ENCODE measurements at places on chromosomes 12 and 14.

- no peak for DNase-seq
Measured at GRCh38 chr12:128801879-128802391, 21.8 kb downstream of the SLC15A4 start.

GRCh38 chr12:121036810-121037326 is 2.2 kb downstream of the OASL start:
- DNase-seq = no peak

GRCh38 chr12:49552899-49553298 is 14.1 kb downstream of the KCNH3 start:
- DNase-seq = no peak

DNA sequence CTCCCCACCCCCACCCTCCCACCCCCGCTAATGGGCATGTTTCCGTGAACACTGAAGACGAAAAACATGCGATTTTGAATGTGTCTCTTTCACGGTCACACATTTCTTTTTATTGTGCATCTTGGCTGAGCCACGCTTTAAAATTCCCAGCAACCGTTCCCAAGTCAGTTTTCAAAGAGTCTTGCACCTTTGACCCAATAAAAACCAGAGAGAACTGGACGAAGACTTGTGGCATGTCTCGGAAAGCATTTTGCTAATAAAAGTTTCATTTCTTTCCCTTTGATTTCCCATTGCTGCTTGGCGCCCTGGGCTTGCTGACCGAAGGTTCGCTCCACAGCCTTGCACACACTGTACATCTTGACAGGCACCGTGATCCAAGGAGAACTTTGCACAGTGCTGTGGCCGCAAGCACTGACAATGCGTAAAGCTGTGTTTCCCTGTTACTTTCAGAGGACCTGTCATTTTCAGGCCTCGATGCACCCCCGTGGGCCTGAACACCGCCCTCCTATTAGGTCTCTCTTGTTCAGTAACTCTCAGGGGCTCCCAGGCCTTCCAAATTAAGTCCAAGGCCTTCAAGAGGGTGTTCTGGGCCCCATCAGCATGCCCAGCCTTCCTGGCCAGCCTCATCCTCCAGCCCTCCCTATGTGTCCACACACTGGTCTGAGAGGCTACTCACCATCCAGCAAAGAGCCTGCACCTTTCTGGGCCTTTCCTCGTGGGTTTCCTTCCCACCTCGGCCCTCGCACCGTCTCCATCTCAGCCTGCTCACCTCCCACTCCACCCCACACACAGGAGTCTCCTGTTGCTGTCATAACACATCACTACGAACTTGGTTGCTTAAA is 63.4 kb upstream of the DIO3 start:
- no peak for DNase-seq

DNA sequence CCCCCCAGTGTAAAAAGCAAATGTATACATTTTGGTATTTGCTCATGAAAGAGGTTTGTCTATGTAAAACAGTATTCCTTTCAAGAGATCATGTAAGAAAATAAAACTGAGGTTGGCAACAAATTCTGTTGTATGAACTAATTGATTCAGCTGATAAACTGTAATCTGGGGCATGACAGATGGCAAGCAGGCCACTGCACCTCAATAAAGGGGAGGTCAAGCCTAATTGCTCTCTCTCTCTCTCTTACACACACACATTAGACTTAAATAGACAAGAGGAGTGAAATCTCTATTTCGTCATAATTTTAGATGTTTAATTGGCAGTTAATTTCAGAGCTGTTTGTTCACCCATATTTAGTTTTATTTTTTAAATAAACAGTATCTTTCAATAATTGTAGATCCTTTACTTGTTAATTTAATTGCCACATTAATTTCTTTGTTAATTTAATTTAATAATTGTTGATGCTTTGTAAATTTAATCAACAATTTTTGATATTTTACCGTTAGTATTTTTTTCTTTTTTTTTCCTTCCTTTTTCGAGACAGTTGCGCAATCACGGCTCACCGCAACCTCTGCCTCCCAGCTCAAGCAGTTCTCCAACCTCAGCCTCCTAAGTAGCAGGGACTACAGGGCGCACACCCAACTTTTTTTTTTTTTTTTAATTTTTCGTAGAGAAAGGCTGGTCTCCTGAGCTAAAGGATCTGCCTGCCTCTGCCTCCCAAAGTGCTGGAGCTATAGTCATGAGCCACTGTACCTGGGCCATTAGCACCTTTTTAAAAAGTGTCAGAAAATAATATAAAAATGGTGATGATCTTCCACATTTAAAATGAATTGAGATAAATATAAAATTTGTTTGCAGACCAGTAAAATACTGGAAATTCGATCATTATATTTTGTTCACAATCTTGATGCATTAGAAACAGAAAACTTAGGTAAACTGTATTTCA is 577.7 kb downstream of the SLC16A7 start:
- DNase-seq = no peak

DNA sequence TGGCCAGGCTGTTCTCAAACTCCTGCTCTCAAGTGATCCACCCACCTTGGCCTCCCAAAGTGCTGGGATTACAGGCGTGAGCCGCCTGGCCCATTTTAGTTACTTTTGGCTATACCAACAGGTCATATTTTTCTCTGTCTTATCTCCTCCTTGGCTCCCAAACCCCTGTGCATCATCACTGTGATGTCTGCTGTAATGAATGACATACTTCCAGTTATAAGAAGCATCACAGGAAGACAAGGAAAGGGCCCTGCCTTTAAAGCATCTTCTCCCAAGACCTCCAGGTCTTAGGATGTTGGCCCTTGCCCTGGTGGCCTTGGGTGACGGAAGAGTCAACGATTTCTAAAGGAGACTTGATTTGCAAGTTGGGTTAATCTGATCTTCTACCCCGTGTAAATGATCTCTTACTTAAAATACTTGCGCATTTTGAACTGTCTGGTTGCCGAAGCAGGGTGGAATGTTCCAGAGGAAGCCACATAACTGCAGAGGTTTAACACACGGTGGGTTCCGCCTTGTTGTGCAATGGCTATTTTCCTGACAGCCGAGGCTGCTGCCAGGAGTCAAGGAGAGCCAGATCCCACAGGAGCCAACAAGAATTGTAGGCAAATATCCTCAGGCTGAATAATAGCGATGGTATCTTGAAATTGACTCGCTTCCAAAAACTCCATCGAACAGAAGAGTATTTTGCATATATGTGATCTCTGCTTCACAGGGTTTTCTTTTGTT is 55.7 kb upstream of the PLXNC1 start:
- DNase-seq = no peak

- no peak for DNase-seq
Measured at GRCh38 chr14:31219169-31219568, 11.6 kb upstream of the HECTD1 start.

DNA sequence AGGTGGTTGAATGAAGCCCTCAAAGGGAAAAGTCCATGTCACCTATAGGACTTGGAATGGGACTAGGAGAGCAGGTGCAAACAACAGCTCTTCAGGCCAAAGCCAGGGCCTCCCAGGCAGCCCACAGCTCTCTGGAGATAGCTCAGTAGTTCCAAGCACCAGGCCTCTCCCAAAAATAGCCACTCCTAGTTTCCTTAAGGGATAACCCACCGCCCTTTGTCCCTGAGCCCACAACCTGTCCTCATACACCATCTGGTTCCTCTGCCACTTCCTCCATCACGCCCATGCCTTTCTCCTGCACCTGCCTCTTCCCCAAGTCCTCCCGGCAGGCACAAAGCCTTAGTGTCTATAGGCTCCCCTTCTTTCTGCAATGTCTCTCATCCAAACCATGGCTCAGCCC is 2.1 kb downstream of the RAB15 start:
- no peak for DNase-seq

- DNase-seq = no peak
Measured at GRCh38 chr14:27739657-27740156, 1026.9 kb upstream of the FOXG1 start.

- no peak for DNase-seq
Measured at GRCh38 chr14:102097441-102098135, 10.7 kb upstream of the HSP90AA1 start.

DNA sequence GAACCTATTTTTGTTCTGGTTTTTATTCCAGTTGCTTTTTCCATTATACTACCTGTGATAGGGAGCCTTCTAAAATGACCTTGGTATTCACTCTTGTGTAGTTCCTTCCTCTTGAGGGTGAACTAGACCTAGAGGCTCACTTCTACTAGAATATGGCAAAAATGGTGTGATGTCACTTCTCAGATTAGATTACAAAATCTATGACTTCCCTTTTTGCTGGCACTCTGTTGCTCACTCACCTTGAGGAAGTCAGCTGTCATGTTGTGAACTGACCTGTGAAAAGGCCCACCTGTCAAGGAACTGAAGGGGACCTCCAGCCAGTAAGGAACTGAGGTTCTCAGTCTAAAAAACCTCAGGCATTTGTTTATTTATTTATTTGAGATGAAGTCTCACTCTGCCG is 5.7 kb downstream of the MIPOL1 start:
- DNase-seq = no peak

DNA sequence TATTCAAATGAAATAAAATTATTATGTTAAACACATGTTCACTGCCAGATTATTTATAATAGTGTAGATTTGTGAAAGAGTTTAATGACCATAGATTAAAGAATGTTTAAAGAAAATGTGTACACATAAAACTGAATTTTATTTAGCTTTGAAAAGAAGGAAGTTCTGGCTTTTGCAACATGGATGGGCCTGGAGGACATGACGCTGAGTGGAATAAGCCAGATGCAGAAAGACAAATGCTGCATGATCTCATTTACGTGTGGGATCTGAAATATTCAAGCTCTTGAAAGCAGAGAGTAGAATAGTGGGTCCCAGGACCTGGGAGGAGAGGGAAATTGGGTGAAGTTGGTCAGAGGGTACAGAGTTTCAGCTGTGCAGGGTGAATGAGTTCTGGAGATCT is 1261.2 kb downstream of the TMEM121 start:
- no peak for DNase-seq

GRCh38 chr12:68203460-68203875 is 22.1 kb downstream of the IL26 start:
- DNase-seq = no peak

DNA sequence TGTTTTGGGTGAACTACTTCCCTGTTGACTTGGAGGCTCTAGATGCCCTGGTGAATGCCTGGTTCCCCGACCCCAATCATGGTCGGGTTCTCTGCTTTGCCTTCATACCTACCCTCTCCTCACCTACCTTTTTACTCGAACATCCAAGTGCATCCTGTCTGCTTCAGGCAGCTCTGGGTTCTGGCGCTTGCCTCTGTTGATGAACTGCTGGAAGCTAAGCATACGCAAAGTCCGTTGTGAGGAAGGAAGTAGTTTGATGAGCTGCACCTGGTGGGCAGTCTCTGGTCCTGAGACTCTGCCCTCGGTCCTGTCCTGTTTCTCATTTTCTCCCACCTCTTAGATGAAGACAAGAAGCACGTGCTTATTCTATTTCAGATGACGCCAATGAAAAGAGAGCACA is 13.6 kb downstream of the KCNH3 start:
- DNase-seq = no peak

GRCh38 chr12:6768990-6769389 is 2.8 kb downstream of the PTMS start:
- no peak for DNase-seq

DNA sequence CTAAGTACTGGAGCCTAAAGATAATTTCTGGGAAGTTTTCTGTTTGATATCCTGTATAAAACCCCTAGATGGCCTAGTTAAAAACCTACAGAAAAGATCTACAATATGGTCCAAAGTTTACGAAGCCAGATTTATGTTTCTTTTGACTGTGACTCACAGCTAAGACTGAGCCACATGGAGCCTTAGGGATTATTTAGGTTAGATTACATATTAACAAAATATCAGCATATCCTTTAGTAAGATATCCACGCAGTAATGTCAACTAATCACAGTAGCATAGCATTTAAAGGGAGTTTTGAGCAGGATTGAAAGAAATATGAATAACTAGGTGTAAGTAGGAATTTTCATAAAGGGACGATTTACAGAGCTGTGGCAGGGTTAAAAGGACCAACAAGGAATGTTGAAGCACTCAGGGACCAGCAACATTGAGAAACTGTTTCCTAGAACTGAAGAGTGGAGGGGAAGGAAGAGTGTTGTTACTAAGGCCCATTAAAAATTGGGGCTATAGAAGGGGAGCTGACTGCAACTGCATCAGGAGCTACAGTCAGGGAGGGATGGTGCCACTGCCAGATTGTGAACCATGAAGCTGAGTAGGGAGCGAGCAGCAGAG is 155.5 kb downstream of the DACT1 start:
- DNase-seq = no peak

GRCh38 chr12:114316076-114316475 is 89.9 kb downstream of the TBX5 start:
- no peak for DNase-seq

DNA sequence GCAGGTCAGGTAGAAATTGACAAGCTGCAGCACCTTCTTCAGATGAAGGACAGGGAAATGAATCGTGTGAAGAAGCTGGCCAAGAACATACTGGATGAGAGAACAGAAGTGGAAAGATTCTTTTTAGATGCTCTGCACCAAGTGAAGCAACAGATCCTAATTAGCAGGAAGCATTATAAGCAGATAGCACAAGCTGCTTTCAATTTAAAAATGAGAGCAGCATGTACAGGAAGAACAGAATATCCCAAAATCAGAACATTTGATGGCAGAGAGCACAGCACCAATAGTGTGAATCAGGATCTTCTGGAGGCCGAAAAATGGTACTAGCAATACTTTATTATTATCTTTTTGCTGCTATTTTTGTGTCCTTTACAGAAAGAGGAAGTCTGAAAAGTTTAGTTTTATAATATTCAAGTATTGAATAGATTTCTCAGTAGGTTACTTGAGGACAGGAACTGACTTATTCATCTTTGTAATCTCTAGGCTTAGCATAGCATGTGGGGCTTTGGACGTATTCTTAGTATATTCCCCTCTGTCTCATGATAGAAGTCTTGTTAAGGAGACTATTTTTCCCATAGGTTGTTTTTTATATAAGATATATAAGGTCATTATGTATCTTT is 30.8 kb downstream of the BBOF1 start:
- DNase-seq = no peak

- DNase-seq = no peak
Measured at GRCh38 chr12:18589316-18589715, 148.5 kb downstream of the PLCZ1 start.

DNA sequence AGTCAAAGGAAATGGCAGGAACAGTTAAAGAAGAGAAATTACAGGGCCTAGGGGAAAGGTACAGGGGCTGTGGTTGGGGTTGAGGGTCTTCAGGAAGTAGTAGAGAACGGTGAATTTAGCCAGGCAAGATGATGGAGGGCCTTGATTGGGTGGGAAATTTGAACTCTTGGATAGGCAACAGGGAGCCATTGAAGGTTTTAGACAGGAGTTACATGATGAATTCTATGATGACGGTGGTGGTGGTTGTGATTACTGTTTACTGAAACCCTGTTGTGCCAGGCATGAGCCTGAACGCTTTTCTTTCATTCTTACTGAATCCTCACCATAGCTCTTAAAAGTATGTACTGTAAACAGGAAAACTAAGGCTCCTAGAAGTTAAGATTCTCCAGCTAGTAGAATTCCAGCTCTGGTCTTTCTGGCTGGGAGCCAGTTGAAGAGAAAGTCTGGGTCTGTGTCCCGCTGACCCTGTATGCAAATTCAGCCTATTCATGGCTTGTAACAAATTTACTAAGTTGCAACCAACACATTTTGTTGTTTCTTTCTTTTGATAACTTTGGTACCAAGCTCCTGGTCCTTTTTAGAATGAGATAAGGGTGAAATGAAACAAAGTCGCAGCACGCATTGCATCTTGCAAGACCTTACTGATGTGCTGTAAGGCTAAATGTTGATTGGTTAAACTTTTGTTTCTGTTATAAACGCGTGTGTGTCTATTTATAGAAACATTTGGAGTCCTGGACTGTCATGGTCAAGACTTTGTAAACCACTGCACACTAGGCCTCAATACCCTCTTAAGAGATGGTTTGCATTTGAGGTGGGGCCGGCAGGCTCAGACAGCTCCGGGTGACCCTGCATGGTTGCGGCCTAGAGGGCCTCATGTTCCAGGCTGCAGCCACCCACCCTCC is 6.0 kb downstream of the ORAI1 start:
- DNase-seq = no peak

Measured in midbrain (tissue), 1 donor.